ENCODE measurements at places on chromosomes 16 and 17. TPM values are rescaled to one million over a fixed set of nuclear protein-coding genes. Genes with fewer than 3 reads are reported as not detected.

Gene KREMEN2
- not detected for total RNA-seq

Gene SLC16A11
- 0.22 TPM for total RNA-seq

Gene HS3ST3B1
- total RNA-seq, result 0.22 TPM

Gene PSMB10
- total RNA-seq, result 59.1 TPM

Gene CACNG4
- not detected for total RNA-seq

Gene CMTM1
- total RNA-seq, result 1.8 TPM

DNA sequence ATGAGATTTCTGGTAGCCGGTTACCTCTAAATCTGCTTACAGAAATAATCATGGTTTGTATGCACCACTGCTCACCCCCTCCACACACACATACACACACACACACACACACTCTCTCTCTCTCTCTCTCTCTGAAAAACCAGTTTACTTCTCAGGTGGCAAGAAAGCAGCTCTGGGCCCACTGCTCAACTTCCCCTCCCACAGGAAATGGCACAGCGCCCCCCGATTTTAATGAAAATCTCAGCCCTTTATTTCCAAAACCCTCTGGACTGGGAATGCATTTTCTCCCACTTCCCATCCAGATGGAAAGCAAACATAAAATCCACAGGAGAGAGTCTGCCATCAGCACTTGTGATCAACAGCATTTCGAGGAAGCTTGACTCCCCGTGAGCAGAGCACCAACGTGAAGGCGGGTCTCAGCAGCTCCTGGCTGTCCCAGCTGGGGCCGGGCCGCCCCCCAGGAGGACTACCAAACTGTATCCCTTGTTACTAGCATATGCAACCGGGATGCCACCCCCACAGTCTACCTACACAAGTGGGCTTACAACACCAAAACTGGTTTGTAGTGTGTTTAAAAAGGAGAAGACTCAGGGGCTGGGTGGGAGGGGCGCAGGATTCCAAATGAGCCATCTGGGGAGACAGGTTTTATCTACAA lies 121.1 kb downstream of the SLC39A11 start:
- DNase-seq, result no peak

DNA sequence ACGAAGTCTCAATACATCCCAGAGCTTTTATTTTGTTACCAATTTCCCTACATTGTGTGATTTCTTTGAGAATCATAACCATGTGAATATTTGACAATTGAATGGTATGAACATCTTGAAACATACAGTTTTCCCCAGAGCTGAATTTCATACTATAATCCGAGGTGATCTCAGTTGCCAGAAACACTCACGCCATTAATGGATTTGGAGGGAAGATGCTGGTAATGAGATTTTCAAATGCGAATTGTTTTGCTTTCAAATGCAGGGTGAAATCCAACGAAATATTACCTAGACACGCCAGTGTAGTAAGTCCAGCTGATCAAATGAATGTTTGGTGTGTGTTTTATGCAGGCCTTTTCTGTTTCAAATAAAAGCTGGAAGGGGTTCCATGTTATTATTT lies 277.8 kb upstream of the CDH5 start:
- no peak for DNase-seq

- no peak for DNase-seq
These were observed 3.3 kb upstream of the CES1 start for GRCh38 chr16:55836158-55836611.

DNA sequence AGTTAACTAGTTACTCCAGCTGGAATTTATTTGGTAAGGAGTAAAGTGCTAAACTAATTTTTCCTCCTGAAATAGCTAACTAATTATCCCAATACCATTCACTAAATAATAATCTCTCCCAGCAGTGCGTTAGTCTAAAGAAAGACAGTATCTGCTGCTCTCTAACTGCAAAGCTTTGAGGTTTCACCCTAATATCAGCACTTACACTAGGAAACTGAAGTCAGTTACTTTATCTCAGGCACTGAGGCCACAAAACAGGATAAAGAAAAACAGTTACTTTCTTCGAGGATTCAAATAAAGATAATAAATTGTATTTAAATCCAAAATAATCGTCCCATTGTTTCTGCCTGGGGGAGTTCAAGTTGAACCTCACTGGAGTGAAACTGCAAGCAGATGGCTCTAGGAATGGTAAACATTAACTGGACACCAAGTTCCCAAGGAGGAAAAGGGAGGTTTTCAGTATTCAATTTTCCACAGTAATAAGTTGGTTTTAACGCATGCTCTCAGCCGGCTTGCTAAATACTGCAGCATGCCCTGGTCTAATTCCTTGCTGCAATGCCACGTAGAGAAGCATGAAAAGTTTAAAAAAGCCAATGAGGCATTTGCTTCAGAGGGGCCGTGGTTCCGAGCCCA lies 20.0 kb upstream of the FOXJ1 start:
- no peak for DNase-seq

GRCh38 chr17:18224387-18225120 lies 881 bp upstream of the LLGL1 start:
- DNase-seq, result no peak

- DNase-seq, result peak; percentile 13
These were observed 458 bp downstream of the GFOD2 start for GRCh38 chr16:67718668-67719047.

- DNase-seq, result no peak
These were observed 2.4 kb downstream of the PRPSAP2 start for GRCh38 chr17:18860161-18860972.

- DNase-seq, result peak; percentile 12
These were observed 16.2 kb upstream of the HAS3 start for GRCh38 chr16:69089091-69089910.

GRCh38 chr16:48999044-48999443 lies 282.6 kb downstream of the CBLN1 start:
- no peak for DNase-seq

DNA sequence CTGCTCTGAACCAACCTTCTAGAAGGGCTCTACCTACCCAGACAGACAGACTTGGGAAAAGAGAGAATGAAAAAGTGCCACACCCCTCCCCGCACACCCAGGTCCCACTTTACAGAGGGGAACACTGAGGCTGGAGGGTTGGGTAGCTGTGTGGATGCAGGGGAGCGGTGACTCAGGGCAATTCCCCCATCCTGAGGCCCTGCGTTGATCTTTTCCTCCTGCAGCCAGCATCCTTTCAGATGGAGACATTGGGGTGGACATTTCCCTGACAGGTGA lies 10.0 kb downstream of the CETP start:
- no peak for DNase-seq

DNA sequence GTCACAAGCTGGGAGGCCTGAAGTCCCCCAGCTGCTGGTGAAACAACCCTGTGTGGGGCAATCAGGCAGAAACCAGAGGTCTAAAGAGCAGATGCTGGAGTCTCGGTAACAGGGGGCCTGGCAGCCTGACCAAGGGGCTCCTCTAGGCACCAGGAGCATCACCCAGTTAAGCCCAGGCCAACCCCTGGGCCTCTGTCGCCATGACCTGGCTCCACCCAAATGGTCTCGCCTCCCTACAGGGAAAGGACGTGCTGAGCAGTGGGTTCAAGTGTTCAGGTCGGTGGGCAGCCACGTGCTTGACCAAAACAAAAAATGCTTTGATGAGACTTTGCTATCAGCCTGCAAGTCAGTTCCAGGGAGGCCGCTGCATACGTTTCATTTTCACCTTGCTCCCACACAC lies 240.3 kb downstream of the ZNF423 start:
- no peak for DNase-seq

- DNase-seq, result no peak
These were observed 34.0 kb downstream of the TIMM22 start for GRCh38 chr17:1030684-1031532.

- no peak for DNase-seq
These were observed 52.8 kb downstream of the CDH11 start for GRCh38 chr16:65069065-65069464.

DNA sequence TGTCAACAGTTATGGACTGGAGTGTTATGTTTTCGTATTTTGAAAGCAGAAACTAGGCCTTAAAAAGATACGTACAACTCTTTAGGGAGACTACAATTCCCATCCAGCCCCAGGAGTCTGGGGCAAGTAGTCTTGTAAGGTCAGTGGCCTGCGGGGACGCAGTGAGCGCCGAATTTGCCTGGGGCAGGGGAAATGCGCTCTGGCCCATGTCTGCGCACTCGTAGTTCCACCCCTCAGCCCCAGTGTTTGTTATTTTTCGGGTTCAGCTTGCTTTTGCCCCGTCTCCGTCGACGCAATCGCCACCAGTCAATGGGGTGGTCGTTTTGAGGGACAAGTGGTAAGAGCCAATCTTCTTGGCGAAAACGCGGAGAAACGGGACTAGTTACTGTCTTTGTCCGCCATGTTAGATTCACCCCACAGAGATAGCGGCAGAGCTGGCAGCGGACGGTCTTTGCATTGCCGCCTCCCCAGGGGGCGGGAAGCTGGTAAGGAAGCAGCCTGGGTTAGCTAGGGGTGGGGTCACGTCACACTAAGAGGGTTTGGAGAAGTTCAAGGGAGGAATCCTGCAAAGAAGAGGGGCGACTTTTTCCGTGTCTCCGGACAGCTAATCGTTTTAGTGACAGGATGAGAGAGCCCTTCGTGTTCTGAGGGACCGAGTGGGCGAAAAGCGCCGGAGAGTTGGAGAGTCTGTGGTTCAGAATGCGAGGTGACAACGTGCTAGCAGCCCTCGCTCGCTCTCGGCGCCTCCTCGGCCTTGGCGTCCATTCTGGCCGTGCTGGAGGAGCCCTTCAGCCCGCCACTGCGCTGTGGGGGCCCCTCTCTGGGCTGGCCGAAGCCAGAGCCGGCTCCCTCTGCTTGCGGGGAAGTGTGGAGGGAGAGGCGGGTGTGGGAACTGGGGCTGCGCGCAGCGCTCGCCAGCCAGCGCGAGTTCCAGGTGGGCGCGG lies 1.1 kb upstream of the BRCA1 start:
- DNase-seq, result no peak

GRCh38 chr16:70778901-70779309 lies 22.1 kb downstream of the VAC14 start:
- DNase-seq, result peak; percentile 12

- peak; percentile 58 for DNase-seq
These were observed 184.8 kb upstream of the GSE1 start for GRCh38 chr16:85428168-85428898.

GRCh38 chr17:77733576-77734296 lies 224.8 kb upstream of the TNRC6C start:
- DNase-seq, result no peak

GRCh38 chr16:6576606-6577005 lies 756.0 kb upstream of the RBFOX1 start:
- DNase-seq, result no peak

GRCh38 chr16:54677308-54677950 lies 253.2 kb upstream of the IRX5 start:
- DNase-seq, result no peak

DNA sequence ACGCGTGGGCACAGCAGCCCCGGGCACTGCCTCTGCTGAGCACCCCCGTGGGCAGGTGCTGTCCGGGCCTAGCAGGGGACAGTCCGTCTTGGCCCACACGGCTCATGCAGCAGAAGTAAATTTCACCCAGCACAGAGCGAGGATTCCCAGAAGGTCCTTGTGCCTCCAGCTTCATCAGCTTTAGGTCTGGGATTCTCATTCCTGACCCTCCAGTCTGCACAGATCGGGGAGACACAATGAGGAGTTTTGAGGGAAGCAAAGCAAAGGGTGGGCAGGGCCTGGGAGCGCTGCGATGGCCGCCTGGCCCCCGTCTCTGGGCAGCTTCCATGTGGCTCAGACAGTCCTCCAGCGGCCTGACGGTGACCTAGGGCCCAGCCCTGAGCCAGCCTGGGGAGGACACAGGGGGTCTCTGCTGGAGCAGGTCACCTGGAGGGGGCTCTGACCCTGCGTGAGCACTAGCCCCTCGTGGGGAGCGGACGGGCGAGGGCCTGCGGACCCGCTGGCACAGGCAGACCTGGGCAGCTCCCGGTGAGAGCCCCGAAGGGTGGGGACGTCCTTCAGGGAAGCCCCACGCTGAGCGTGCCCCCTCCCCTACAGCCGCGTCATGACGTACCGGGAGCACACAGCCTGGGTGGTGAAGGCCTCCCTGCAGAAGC lies 30.7 kb upstream of the CHMP6 start:
- DNase-seq, result no peak

DNA sequence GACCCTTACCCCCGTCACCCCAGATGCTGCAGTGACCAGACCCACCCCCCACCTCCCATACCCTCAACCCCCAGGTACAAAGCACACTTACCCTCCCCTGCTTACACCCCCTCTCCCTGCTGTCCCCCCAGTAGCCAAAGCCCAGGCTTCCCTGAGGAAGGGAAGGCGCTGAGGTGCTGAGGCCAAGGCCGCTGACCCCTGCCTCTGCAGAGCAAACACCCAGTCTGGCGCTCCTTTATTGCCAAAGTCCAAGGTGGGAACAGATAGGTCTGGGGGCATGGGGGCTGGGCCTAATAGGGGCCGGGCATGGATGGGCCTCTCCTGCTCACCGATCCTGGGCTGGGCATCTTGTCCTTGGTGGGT lies 683 bp downstream of the LCAT start:
- DNase-seq, result no peak

- peak; percentile 47 for DNase-seq
These were observed 26.2 kb downstream of the GPRC5B start for GRCh38 chr16:19858340-19859018.

DNA sequence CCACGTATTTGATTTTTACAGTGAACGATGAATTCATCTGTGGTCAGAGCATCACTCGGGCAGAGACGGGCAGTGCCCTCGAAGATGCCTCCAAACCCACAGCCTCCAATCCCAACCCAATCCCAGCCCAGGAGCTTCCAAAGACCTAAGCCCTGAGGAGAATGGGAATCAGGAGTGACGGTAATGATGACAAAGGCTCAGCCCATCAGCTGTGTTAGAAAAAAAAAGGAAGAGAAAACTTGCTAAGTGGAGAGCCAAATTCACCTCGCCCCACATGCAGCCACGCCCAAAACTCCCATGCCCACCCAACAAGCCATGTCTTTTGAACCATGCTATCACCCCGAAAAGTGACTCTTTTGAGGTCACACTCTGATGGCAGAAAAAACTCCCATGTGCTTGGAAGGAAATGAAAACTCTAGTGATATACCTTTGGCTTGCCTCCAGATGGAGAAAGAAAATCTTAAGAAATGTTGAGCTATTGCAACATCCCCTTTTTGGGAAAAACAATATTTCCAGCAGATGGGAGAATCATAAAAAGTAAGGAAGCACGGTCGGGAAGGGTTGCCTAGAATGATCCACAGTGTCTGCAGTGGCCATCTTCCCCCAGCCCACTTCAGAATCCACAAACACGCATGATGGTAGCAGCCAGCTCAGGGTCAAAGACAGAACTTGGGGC lies 37.7 kb downstream of the XYLT1 start:
- DNase-seq, result no peak

Data from lung microvascular endothelial cell (primary cell).